ENCODE measurements at places on chromosomes 7 and 10.

DNA sequence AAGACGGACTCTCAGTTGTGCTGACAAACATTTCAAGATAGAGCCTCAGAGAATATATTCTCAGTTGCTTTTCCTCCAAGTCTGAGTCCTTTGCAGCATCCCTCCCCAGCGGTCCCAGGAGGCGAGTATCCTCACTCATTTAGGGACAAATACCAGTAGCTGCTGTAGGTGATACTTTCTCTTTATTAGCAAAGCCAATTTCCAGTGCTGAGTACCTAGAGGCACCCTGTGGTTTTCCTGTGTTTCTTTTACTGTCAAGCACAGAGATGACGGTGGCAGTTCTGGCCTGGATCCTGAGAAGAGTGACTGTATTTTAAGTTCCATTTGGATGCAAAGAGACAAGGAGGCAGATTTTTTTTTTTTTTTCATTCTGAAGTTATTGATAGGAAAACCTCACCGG is 1058.4 kb downstream of the SORCS3 start:
- DNase-seq, result no peak

DNA sequence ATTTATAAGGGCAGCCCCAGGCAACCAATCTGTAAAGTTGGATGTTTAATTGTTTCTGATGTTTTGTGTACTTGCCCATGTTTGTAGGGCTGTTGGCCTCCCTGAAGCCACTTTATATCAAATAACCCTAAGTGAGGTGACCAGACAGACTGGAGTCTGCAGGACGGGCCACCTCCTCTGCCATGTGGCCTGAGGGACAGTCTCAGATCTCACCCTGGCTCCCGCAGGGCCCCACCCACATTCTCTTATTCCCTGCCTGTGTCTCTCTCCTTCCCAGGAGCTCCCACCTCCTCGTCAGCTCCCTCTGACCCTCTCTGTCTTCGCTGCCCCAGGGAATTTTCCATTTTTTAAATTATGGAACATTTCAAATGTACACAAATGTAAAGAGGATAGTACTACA is 9.5 kb upstream of the C10orf71 start:
- DNase-seq, result no peak

DNA sequence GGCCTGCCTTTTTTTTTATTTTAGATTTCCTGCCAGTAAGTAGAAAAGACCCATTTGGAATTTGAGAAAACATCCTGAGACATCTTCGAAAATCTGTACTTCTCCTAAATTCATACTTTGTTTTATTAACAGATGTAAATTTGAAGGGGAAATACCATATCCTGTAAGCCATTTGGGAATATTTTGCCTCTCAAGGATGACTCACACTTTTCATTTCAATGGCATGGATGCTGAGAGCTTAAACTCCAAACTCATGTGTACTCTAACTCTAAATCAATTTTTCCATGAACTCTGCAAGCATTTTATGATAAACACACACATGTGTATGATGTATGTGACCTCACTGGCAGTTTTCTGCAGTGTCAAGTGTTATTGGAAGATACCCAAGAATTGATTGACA is 89.0 kb downstream of the SEMA3A start:
- DNase-seq, result no peak

GRCh38 chr7:132696332-132696731 is 120.1 kb upstream of the PLXNA4 start:
- DNase-seq, result no peak

- peak; percentile 78 for DNase-seq
Observed at GRCh38 chr10:34815185-34816084, at the start of gene PARD3. PARD3 (minus strand) TSS chr10:34815296; CDS start chr10:34814995, 301 bp downstream.

- DNase-seq, result no peak
Observed at GRCh38 chr7:69166979-69167516, 431.2 kb upstream of the AUTS2 start.

- no peak for DNase-seq
Observed at GRCh38 chr7:154423231-154423630, 371.0 kb downstream of the DPP6 start.

DNA sequence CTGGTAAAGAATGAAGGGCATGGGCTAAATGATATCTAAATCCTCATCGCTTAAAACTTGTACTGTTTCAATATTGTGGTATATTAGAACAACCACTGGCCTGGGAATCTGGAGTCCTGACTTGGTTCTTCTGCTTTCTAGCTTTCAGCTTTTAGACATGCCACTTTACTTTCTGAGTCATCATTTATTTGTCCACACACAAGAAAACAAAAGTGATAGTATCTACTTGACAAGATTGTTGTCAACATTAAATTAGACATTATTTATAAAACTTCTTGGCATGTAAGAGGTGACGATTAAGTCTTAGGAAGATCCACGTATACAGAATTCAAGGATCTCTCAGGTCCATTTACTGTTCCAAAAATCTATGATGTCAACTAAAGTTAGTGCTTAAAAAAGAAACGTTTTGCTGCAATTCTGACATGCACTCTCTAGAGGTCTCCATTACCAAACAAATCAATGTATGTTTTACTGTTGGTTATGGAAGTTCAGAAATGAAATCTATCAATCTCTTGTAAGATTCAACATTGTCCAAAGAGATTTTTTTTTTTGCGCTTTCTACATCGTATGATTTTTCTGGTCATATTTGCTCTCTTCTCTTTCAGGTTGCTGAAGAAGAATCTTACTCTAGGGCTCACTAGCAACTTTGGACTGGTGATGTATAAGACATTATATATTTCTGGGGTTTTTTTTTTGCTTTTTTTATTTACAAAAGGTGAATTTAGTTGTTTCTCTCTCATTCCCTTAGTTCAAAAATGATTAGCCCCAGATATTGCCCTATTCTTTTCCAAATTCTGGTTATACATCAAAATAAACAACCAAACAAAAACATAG is 53.6 kb upstream of the DYNC1I1 start:
- no peak for DNase-seq

- no peak for DNase-seq
Observed at GRCh38 chr10:5583525-5584175, 58.9 kb downstream of the CALML3 start.

GRCh38 chr7:36865019-36865418 is 140.7 kb upstream of the AOAH start:
- no peak for DNase-seq

GRCh38 chr10:6006991-6007390 is 29.6 kb upstream of the IL15RA start:
- no peak for DNase-seq

GRCh38 chr10:103280031-103280430 is 3.1 kb downstream of the INA start:
- no peak for DNase-seq

DNA sequence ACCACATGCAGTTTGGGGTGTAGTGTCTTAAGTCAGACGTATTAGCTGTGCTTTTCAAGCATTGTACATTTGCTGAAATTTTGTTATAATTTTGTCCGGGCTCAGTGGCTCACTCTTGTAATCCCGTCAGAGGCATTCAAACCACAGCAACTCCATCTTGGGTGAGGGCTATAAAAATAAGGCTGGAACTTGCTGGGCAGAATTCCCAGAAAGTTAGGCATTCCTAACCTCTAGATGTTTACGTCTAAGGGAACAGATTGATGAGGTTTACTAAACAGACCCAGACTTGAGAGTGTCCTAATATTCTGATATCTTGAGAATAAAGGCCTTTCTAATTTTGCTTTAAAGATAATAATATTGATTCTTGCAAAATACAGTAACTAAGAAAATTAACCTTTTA is 957.8 kb downstream of the NXPH1 start:
- DNase-seq, result no peak

- peak; percentile 1 for DNase-seq
Observed at GRCh38 chr7:40474790-40475680, 340.2 kb downstream of the SUGCT start.

DNA sequence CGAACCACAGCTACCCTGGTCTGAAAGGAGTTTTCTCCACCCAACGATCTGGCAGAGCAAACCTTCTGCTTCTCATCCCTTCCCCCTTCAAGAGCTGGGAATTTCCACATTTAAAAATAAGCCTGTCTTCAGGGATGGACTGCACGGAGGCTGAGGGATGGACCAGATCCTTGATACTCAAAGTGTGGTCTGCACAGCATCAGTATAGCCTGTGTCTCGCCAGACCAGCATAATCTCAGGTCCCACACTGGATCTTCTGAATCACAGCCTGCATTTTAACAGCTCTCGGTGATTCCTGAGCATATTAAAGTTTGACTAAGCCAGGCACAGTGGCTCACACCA is 7.1 kb downstream of the KCNMA1 start:
- no peak for DNase-seq

DNA sequence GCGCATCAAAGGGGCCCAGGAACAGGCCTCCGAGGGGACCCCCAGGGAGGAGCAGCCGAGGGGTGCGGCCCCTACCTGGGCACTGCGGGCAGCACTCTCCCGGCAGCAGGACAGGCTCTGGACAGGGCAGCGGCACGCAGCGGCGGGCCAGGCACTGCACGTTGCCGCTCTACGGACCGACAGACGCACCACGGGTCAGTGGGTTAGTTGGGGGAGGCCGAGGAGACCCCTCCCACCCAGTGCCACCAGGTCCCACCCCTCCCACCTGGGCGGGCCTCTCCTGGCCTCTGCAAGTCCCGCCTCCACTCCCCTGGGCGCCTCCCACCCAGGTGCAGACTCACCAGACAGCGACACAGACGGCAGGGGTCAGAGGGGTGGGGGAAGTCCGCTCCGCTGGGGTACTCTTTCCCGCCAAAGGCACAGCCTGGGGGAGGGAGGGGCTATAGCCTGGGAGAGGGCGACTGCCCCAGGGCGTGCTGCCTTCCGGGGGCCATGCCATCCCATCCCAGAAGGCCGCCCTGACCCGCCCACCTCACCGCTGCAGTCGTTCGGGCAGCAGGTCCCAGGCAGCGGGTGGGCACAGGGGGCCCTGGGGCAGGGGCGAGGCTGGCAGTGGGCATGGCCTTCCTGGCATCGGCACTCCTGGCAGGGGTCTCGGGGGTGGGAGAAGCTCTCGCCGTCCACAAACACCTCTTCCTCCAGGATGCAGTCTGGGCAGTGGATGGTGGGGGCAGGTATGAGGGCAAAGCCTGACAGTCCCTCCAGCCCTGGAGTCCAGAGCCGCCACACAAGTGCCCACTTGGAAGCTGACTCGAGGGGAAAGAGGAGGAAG is 19.2 kb downstream of the KCP start:
- DNase-seq, result no peak

GRCh38 chr7:45138433-45139267 is 18.9 kb upstream of the RAMP3 start:
- no peak for DNase-seq

DNA sequence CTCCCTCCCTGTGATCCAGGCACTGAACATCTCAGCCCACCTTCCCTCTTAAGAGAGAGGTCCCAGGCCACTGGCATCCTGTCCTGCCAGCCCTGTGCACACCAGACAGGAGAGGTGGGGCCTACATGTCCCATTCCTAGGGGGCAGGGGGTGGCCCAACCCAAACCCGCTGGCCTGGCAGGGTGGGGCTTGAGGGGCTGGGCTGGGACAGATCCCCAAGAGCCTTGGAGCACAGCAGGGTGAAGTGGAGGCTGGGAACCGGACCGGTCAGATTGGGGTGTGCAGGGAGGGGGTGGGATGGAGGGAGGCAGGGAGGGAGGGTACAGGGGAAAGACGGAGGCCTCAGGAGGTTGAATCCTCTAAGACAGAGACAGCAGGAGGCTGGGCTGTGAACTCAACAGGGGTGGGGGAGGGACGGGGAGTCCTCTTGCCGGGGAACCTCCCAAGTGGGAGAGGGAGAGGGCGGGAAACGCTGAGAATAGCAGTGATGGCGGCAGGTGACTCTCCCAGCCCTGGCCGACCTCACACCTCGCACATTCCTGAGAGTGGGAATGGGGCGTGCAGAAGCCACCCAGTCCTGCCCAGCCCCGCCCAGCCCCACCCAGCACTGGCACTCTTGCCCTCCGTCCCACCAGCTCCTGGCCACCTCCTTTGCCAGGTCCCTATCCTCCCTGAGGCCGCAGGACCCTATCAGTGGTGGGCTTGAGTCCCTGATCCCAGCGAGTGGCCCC is 6.7 kb downstream of the TSC22D4 start:
- no peak for DNase-seq

GRCh38 chr10:110171032-110171431 is 36.4 kb upstream of the MXI1 start:
- no peak for DNase-seq
